Activated CD4-positive, alpha-beta T cell treated with anti-CD3 and anti-CD28 coated beads for 36 hours (primary cell): ENCODE measurements at places on chromosomes 1 and 21. TPM values are rescaled to one million over a fixed set of nuclear protein-coding genes. Genes with fewer than 3 reads are reported as not detected.

GRCh38 chr21:35027563-35028450 lies 21.3 kb downstream of the RUNX1 start:
- H3K27ac ChIP-seq, result peak overlapping the region; percentile 97
- DNase-seq, result no peak
- H3K27me3 ChIP-seq, result no peaks in the 10 kb centered on the region
- peaks cover 89% of the 10 kb centered on the region for H3K4me1 ChIP-seq

GRCh38 chr1:200081969-200082245 lies 54.4 kb downstream of the NR5A2 start:
- H3K36me3 ChIP-seq, result no peaks in the 10 kb centered on the region
- H3K27me3 ChIP-seq, result peaks cover 13% of the 10 kb centered on the region
- H3K27ac ChIP-seq, result no peak overlapping the region
- no peak overlapping the region for H3K4me3 ChIP-seq
- DNase-seq, result no peak

DNA sequence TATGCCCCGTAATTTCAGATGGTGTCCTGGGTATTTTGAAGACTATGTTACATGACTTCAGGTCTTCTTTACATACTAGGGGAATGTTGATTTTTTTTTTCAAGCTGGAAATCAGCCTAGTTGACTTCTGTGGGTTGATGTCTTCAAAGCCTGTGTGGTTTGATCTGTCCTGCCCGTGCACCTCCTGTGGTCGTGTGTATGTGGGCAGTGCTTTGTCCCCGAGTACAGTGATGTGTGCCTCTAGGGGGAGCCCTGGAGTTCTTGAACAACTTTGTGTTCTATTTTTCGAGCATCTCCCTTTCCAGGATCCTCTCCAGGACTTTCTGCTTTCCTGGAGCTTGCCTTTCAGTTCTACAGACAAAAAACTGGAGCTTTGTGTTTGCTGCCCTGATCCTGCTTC lies 28.9 kb downstream of the OBSCN start:
- H3K4me3 ChIP-seq, result no peak overlapping the region
- H3K27me3 ChIP-seq, result no peaks in the 10 kb centered on the region
- H3K4me1 ChIP-seq, result peaks cover 2% of the 10 kb centered on the region
- no peak overlapping the region for H3K27ac ChIP-seq

DNA sequence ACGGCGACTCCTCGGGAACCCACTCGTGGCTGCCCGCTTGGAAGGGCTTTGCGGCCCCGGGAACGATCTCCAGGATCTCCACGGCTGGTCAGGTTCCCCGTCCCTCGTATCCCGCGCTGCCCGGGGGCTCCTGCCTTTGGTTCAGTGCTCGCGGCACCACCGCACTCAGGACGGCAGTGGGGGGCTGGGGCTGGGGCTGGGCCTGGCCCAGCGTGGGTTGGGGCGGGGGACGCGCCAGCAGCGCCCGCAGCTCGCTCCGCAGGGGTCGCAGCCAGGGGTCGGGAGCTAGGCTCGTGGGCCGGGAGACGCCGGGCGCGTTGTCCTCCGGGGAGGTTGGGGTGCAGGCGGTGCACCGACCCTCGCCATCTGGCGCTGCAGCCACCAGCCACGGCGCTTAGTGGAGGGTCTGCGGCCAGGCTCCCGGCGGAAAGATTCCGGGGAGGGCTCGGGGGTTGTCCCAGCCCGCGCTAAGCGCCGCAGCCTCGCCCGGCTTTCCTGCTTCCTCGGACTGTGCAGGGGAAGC lies 8.9 kb downstream of the SIM2 start:
- H3K4me1 ChIP-seq, result peaks cover 42% of the 10 kb centered on the region
- H3K27ac ChIP-seq, result no peak overlapping the region
- H3K4me3 ChIP-seq, result no peak overlapping the region
- no peak for DNase-seq
- H3K36me3 ChIP-seq, result no peaks in the 10 kb centered on the region

DNA sequence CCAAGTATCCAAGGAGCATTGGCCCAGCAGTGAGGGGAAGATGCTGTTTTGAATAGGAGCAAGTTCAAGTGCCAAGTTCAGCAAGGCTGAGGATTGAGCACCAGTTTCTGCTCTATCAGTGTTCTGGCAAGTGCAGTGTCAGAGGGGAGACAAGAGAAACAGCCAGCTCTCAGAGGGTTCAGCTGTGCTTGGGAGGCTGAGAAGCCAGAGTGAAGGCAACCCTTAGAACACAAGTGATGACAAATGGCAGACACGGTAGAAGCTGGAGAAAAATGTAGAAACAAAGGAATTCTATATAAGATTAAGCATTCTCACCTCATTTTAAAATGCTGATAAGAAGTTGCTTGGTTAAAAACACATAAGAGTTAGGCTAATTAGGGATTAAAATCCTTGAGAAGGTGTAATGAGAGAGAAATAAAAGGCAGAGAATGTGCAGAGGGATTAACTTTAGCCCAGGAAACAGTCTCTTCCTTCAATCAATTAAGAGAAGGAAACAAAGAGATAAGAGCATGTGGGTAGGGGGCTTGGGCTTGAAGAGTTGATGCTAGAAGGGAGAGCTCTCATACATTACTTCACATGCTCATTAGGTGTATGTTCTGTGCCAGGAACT lies 475.4 kb downstream of the AJAP1 start:
- peaks cover 6% of the 10 kb centered on the region for H3K27me3 ChIP-seq
- H3K27ac ChIP-seq, result no peak overlapping the region
- H3K4me3 ChIP-seq, result no peak overlapping the region
- no peaks in the 10 kb centered on the region for H3K36me3 ChIP-seq
- DNase-seq, result no peak

DNA sequence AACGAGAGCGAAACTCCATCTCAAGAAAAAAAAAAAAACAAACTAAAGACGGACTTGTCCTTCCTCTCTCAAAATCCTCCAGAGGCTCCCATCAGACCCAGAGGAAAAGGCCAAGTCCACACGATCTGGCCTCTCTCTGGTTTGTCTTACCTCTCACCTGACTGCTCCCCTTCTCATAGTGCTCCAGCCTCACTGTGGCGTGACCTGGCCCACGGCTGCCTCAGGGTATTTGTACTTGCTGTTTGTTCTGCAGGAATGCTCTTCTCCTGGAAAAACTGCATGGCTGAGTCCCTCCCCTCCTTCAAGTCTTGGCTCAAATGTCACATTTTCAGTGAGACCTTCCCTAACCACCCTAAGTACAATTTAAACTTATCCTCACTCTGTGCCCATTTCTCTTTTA lies 8.0 kb upstream of the BRWD1 start:
- H3K27ac ChIP-seq, result no peak overlapping the region
- H3K36me3 ChIP-seq, result no peaks in the 10 kb centered on the region
- DNase-seq, result no peak
- H3K4me1 ChIP-seq, result peaks cover under 1% of the 10 kb centered on the region

DNA sequence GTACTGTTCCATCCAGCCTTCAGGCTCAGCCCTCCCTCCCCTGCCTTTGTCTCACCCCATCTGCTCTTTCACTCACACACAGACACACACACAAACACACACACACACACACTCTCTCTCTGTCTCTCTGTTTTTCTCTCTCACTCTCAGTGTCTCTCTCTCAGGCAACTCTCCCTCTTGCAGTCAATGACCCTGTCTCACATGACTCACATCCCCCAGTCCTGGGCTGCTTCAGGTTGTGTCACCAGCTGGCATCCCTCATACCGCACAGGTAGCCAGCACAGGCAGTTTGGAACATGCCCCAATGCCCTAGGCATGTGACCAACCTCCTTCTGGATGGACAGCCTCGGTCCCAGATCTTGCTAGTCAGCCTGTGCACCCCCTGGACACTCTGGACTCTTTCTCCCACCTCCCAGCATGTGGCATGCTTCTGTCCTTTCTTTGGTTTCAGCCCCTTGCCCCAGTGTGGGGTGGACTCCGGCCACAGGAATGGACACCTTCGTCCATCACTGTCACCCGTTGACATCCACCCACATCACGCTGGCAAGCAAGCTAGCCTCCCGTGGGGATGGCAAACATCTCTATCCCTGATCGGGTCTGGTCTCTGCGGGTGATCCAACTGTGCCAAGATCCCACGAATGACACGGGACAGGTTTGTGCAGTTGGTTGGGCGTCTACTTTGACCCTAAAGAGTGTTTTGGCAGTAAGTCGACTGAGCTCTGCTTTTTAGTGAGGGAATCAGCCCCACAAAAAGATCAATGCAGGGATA lies 23.4 kb upstream of the FCGR2A start:
- no peak for DNase-seq
- no peaks in the 10 kb centered on the region for H3K4me1 ChIP-seq
- peaks cover 10% of the 10 kb centered on the region for H3K27me3 ChIP-seq
- H3K36me3 ChIP-seq, result no peaks in the 10 kb centered on the region
- H3K4me3 ChIP-seq, result no peak overlapping the region

- H3K36me3 ChIP-seq, result no peaks in the 10 kb centered on the region
- H3K27ac ChIP-seq, result no peak overlapping the region
- DNase-seq, result no peak
- no peak overlapping the region for H3K4me3 ChIP-seq
These were observed 30.2 kb downstream of the TMPRSS2 start for GRCh38 chr21:41477641-41478318.

The RIPPLY3 gene
- 0.16 TPM for total RNA-seq

The HTR6 gene
- 1.6 TPM for total RNA-seq

The LAD1 gene
- not detected for total RNA-seq
